ENCODE measurements at places on chromosomes 7 and 10.

DNA sequence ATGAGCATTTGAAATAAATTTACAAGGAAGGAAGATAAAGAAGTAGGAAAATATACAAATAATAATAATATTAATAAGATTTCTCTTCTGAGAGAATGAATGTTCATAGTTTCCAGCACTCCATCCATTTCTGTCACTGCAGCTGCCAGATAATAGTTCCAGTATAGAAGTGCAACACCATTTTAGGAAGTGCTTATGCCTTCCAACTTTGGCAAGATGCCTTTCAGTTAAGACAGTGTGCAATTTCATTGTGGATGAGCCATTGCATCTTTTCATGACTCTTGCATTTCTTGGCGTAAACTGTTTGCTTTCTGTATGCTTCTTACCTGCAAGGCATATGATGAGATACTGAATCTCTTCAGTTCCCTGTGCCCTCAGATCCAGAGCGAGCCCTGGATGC lies 185.0 kb downstream of the PDE1C start:
- no peak for DNase-seq

DNA sequence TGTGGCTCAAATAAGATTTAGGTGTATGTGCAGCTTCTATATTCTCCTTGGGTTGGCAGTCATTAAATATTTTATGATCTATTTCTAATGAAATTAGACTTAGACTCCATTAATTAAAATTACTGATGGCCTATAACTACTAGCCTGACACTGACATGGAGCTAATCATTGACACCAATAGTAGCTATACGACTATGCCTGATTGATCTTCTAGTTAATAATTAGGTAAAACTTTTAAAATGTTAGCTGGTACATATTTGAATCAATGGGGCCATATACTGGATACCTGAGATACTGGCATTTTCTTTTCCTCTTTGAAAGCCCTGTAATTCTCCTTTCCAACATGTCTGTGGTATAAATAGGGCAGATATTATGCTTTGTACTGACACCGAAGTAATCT lies 14.4 kb downstream of the WEE2 start:
- no peak for DNase-seq

DNA sequence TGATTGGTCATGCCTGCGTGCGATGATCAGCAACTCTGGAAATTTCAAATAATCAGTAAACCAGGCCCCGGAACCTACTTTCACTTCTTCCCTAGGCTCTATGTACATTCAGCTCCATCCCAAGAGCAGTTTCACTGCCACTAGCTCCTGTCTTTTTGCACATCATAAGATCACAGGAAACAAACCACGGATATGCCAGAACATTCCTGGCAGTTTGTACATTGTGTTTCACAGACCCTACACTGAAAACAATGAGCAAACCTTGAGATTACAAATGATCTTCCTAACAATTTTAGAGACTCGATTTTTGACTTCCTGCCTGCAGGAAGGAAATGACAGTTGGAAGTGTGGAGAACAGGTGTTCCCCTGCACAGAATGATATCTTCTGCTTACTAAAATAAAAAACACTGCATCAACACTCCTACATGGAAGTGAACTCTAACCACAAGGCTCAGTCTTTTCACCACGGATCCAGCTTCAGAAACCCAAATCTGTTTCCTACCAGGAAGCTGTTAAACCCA lies 7.6 kb upstream of the TMEM236 start:
- DNase-seq: no peak

DNA sequence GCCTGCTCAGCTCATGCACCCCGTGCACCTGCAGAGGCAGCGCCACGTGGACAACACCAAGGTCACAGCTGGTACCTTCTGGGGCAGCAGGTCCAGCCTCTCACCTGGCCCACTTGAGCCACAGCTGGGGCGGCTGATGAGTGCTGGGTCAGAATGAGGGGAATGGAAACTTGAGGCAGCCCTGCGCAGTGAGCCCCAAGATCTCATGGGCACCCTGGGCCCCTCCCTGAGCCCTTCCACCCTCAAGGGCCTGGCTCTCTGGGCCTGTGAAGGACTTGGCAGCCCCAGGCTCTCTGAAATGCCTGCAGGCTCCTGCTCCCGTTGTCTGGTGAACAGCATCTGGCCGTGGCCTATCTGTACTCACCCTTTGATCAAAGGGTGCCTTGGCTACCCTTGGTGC lies 112.7 kb downstream of the TCERG1L start:
- no peak for DNase-seq

DNA sequence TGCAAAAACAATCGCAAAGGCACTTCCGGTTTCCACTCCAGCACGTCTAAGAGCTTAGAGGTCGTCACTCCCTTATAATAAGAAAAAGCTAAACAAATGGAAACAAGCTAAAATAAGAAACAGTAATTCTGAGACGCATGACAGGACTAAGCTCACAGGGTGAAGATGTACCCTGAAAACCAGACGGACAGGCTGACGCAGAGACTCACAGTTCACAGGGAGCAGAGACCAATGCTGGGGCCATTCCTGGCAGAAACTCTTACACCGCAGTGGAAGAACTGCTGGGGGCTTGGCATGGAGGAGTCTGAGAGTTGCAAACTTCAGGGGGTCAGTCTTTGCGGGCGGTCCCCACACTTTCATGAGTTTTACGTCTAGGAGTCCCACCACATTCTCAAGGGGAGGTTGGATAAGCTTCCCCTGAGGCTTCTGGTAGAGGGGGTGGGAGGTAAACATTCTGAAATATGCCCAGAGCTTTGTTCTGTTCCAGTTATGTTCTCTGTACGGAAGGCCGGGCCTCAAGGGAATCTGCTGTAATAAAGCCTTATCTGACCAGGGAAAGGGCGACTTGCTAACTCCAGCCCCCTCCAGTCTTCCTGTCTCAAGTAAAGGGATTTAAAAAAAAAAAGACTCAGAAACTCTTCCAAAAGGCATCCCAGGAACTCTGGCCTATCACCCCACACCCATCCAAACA lies 47.8 kb downstream of the BRI3 start:
- no peak for DNase-seq

DNA sequence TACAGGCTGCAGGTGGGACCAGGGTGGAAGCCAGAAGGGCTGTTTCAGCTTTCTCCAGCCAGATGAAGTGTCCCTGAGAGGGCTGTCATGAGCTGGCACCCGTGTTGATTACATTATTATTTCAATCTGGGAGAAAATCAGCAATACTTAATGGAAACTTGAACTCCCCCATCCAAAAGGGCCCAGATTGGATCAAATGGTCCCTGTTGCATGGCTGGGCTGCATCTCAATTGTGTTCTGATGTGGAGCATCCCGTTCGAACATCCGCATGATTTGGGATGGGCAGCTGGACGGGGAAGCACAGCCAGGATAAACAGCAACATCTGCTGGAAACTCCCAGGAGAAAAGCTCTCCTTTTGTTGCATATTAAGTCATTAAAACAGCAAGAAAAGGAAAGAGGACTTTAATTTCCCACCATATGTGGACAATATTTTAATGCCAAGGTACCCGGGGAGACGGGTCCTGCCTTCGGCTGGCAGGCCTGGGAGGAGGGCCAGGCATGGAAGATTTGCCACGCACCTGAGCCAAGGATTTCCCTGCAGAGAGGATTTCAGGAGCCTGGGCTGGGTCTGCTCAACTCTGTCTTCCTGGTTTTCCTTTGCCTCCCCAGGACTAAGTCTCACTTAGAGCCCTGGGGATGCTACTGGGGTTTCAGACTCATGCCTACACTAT lies 52.4 kb downstream of the NPTX2 start:
- no peak for DNase-seq

DNA sequence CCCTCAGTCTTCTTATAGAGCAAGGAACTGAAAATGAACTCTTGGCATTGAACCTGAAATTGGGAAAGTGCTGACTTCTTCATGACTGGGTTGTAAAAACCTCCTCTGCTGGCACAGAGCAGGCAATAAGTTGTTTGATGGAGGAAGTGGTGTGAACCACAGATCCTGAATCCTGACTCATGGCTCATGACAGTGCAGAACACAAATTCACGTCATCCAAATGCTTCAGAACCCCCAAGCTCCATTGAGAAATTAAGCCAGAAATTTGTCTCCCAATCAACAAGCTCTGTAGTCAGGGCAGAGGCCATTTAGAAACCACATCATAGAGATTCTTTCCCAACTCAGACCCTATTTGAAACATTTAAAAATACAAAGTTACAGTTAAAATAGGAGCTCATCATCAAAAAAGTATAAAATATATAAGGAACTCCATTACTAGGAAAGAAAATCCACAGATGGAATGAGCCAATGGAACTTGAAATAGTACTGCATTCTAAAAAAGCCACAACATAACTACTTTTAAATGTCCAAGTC lies 10.3 kb upstream of the STK17A start:
- DNase-seq: no peak

DNA sequence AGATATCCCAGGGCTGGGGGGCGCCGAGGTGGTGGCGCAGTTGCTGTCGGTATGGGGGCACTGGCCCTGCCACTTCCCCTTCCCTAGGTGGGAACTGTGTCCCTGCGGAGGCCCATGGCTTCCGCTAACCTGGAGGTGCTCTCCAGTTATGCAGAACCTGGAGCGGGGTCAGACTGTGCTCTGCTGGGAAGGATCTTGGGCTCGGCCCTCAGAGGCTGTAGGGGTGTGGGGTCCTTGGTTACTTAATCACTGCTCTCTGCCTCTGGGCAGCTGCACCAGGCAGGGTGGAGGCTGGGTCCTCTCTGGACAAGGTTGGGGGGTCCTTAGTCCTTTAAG lies 2.4 kb downstream of the BRI3 start:
- DNase-seq: no peak

GRCh38 chr10:63717027-63717715 lies 196.0 kb downstream of the REEP3 start:
- DNase-seq: no peak

DNA sequence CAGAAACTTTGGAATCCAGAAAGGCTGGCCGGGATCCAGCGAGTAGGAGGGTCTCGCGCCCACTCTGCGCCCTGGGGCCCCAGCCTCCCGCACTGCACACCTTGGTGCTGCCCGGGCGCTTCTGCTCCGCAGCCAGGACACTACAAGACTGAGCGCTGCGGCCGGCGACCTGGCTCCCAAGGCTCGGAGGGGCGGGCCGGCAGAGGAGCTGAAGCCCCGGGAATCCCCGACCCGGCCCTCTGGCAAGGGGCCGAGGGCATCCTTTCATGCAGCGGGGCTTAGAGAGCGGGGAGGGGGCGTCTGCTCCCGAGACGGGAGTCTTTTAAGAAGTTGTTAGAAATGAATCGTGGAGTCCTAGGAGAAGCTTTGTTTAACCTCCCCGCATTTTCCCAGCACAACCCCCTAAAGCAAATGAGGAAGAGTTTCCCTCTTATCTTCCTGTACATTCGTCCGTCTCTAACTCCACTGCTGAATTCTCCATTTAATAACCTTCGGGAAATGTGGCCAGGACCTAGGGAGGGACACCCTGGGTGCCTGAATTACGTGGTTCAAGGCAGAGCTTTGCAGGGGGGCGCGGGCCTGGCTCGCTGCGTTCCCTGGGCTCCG lies 1.1 kb downstream of the VWC2 start:
- no peak for DNase-seq

DNA sequence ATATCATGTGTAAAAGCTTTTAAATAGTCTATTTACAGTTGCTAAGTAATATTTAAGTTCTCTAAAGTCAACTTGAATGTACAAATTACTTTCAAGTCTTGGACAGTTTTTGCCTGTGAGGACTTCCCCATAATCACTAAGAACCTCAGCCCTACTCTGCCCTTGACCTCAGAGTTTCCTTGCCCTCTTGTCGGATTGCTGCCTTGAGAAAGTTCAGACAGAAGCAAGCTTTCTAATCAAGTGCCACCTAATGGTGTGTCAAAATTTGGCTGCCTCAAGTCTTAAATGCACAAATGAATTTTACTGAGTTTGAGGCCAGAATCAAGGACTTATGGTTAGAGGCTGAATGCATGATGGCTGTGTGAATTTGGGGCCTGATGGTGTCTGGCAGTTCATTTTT lies 88.3 kb upstream of the KAT6B start:
- DNase-seq: no peak

DNA sequence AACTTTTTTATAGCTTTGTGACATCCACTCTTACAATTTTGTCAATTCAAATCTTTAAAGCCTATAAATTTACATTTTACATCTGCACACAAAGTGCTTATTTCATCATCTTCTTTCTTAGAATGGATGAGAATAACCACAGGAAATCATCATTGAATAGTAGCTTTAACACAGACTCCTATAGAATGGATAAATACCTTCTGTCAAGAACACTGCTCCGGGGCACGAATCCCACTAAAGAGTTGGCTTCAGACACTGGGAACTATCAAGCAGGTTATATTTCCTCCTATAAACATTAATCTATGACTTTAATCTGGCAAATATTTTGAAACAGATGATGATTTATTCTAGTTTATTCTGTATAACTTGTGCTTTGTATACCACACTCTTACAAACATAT lies 269.7 kb upstream of the TPK1 start:
- no peak for DNase-seq

DNA sequence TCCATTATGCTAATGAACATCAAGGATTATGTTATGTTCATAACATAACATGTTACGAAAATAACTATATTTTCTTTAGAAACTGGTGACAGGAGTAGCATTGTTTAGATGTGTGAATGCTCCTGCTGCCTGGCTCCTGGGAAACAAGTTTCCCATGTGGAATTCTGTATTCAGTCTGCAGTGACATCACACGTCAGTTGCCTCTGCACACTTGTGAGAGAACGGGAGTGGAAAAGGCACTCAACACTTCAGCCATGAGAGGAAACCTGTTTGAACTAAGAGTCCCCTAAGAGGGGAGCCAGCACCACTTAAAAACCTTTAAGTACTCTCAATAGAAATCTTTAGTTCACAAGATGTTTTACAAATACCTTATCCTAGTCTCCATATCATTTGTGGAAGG lies 140.3 kb upstream of the FAM20C start:
- no peak for DNase-seq

- no peak for DNase-seq
Observed at GRCh38 chr10:34933676-34934075, 118.6 kb upstream of the PARD3 start.

DNA sequence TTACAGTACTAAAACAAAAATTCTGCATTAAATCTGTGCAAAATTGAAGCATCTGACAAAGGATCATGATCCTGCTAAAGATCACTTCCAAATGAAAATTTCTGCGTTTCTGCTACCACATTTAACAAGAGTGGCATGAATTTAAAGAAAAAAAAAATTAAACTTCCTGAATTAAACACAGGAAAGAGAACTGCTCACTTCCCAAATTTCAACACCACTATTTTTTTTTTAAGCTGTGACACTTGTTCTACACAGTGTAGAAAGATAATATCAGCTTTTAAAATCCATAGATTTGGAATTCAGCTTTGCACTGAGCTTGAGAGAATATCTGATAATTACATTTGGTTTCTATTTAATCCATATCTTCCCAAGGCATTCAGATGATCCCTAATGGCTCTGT lies 73.6 kb downstream of the EPC1 start:
- DNase-seq: no peak

- no peak for DNase-seq
Observed at GRCh38 chr7:1013581-1013980, 30.6 kb downstream of the CYP2W1 start.

All from NCI-H510A (cell line).